ENCODE measurements at places on chromosomes 1 and 21.

GRCh38 chr1:70427976-70428375, 16.9 kb downstream of the CTH start:
- peaks cover 6% of the 10 kb centered on the region for H3K36me3 ChIP-seq
- no peak overlapping the region for H3K27ac ChIP-seq
- H3K4me3 ChIP-seq, result no peak overlapping the region
- DNase-seq, result no peak
- no peaks in the 10 kb centered on the region for H3K4me1 ChIP-seq

DNA sequence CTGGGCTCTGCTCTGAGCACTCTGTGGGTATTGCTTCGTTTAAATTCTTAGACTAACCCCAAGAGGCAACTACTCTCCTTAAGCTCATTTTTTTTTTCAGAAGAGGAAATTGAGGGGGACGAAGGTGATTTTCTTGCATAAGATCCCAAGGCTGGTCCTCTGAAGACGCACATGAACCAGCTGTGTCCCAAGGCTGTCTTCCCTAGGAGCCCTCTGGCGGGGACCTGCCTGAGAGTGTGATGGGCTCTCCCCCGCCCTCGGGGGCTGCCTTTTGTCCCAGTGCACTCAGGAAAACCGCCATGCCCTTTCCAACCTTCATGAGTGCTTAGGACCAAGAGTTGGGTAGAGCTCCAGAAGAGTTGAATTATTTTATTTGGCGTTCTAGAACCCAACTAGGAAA, 21.7 kb downstream of the UMODL1 start:
- H3K4me1 ChIP-seq, result peaks cover 2% of the 10 kb centered on the region
- H3K36me3 ChIP-seq, result no peaks in the 10 kb centered on the region
- no peak for DNase-seq
- H3K27ac ChIP-seq, result no peak overlapping the region
- no peak overlapping the region for H3K4me3 ChIP-seq

- H3K27ac ChIP-seq, result no peak overlapping the region
- peaks cover 4% of the 10 kb centered on the region for H3K36me3 ChIP-seq
- H3K4me3 ChIP-seq, result no peak overlapping the region
- DNase-seq, result no peak
- no peaks in the 10 kb centered on the region for H3K4me1 ChIP-seq
Measured at GRCh38 chr1:23108918-23109533, 59.6 kb downstream of the LUZP1 start.

- no peak for DNase-seq
- no peaks in the 10 kb centered on the region for H3K27me3 ChIP-seq
- no peak overlapping the region for H3K27ac ChIP-seq
- H3K4me3 ChIP-seq, result no peak overlapping the region
- no peaks in the 10 kb centered on the region for H3K36me3 ChIP-seq
- H3K4me1 ChIP-seq, result no peaks in the 10 kb centered on the region
Measured at GRCh38 chr21:35779690-35780570, 280.4 kb downstream of the SETD4 start.

- H3K4me1 ChIP-seq, result no peaks in the 10 kb centered on the region
- no peak overlapping the region for H3K4me3 ChIP-seq
- no peak overlapping the region for H3K27ac ChIP-seq
- H3K27me3 ChIP-seq, result no peaks in the 10 kb centered on the region
- no peak for DNase-seq
Measured at GRCh38 chr21:36575306-36575705, 95.4 kb upstream of the CLDN14 start.

DNA sequence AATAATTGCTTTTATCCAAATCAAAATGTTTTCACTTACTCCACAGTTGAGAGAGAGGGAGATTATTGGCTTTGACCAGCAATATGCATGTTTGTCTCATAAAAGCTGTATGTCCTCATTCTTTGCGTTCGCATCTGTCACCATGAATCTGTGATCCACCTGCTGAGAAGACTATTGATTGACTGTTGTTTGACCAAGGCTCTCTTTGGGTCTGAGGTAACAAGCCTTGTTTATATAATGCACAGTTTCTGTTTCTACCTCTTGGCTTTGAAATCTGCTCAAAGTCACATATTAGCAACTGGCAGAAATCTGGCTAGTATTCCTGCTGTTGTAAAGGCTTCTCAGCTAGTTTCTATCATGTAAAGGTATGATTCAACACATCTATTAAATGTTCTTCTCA, 157.0 kb downstream of the LYPLAL1 start:
- no peak overlapping the region for H3K4me3 ChIP-seq
- DNase-seq, result no peak
- H3K4me1 ChIP-seq, result no peaks in the 10 kb centered on the region
- H3K27me3 ChIP-seq, result no peaks in the 10 kb centered on the region
- H3K36me3 ChIP-seq, result no peaks in the 10 kb centered on the region

DNA sequence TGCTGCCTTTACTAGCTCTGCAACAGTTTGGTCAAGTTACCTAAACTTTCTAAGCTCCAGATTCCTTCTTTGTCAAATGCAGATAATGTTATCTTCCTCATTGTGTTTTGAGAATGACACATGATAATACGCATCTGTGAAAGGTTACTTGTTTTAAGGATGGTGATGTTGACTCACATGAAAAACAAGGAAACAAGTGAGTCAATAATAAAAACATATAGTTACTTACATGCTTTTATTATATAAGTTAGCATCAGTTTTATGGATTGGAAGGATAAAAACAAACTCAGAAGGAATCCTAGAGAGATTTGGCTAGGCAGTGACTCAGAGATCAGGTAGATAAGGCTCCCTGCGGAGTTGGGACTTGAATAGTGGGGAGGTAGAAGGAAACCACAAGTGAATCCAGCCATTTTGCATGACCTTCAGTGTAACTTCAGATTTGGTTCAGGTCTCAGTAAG, 144.6 kb downstream of the LMO4 start:
- H3K27me3 ChIP-seq, result no peaks in the 10 kb centered on the region
- H3K4me1 ChIP-seq, result peaks cover 3% of the 10 kb centered on the region
- no peak overlapping the region for H3K27ac ChIP-seq
- DNase-seq, result no peak
- no peaks in the 10 kb centered on the region for H3K36me3 ChIP-seq
- no peak overlapping the region for H3K4me3 ChIP-seq

DNA sequence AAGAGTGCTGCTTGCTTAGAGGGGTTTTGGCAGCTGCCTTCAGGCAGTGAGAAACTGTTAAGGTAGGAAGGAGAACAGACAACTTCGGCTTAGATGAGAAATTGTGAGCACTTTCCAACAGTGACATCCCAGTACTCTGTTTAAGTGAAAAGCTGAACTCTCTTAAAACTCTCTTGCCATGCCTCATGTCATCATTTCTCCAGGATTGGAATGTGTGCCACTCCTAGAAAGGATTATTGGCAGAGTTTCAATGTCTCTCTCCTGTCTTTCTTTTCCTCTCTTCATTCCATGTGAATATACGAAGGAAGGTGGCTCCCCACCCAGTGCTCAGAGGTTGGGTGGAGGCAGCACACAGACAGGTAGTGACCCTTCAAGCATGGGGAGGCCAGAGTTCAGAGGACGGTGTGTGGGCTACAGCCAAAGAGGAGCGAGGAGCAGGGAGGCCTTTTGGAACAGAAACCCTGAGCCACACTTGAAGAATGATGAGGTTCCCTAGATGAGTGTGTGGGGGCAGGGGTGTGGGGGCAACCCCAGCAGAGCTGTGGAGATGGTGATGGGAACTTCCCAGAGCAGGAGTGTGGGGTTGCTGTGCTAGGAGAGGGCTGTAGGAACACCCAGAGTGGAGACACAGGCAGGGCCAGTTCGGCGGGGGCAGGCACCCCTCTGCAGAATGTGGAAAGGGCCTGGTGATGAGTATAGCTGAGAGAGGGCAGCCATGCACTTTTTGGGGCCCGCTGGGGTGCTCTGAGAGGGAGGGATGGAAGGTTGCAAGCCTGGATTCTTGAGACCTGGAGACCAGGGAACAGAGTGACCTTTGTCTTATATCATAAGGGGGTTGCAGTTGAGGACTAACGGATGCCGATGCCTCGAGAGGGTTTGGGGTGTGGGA, 58.8 kb downstream of the GALNT2 start:
- peaks cover 4% of the 10 kb centered on the region for H3K4me1 ChIP-seq
- H3K27ac ChIP-seq, result no peak overlapping the region
- H3K4me3 ChIP-seq, result no peak overlapping the region

DNA sequence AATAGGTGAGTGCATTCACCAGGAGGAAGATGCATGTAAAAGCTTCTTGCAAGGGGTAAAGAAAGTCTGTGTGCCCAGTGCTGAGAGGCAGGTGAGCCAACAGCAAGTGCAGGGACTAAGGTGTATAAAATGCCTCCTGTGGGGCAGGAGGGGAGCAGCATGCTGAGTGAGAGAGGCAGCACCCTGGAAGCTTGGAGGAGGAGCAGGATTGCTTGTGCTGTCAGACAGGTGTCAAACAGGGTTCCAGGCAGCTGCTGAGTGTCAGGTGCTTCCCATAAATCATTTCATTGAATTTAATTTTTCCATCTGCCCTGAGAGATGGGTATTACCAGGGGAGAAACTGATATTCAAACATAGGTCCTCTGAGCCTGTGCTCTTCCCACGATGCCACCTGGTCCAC, 13.9 kb downstream of the BSND start:
- no peak for DNase-seq
- no peak overlapping the region for H3K27ac ChIP-seq
- H3K4me3 ChIP-seq, result no peak overlapping the region
- peaks cover 4% of the 10 kb centered on the region for H3K4me1 ChIP-seq
- no peaks in the 10 kb centered on the region for H3K27me3 ChIP-seq
- no peaks in the 10 kb centered on the region for H3K36me3 ChIP-seq

DNA sequence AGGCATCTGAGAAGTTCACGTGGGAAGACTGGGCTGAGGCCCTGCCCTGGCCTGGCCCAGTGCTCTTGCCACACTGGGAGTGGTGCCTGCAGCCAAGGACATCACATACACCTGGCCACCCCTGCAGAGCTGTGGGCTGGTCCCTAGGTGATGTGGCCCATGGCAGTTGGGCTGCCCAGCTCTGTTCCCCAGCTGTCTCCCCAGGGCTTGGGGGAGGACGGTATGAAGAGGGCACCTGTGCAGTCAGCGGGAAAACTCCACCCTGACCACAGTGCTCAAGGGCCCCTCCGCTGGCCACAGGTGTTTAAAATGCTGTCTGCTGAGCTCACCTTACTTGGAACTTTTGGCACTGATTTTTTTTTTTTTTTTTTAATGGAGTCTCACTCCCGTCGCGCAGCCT, 120.4 kb upstream of the SLC25A33 start:
- no peaks in the 10 kb centered on the region for H3K36me3 ChIP-seq
- DNase-seq, result no peak
- no peak overlapping the region for H3K27ac ChIP-seq

GRCh38 chr1:30085811-30086770, 637.3 kb downstream of the MATN1 start:
- no peaks in the 10 kb centered on the region for H3K4me1 ChIP-seq
- DNase-seq, result no peak
- H3K4me3 ChIP-seq, result no peak overlapping the region
- no peaks in the 10 kb centered on the region for H3K36me3 ChIP-seq
- no peaks in the 10 kb centered on the region for H3K27me3 ChIP-seq

GRCh38 chr1:51916587-51917405, 38.3 kb upstream of the NRDC start:
- peaks cover 4% of the 10 kb centered on the region for H3K36me3 ChIP-seq
- H3K4me3 ChIP-seq, result no peak overlapping the region
- H3K27ac ChIP-seq, result no peak overlapping the region
- no peaks in the 10 kb centered on the region for H3K4me1 ChIP-seq
- no peak for DNase-seq

DNA sequence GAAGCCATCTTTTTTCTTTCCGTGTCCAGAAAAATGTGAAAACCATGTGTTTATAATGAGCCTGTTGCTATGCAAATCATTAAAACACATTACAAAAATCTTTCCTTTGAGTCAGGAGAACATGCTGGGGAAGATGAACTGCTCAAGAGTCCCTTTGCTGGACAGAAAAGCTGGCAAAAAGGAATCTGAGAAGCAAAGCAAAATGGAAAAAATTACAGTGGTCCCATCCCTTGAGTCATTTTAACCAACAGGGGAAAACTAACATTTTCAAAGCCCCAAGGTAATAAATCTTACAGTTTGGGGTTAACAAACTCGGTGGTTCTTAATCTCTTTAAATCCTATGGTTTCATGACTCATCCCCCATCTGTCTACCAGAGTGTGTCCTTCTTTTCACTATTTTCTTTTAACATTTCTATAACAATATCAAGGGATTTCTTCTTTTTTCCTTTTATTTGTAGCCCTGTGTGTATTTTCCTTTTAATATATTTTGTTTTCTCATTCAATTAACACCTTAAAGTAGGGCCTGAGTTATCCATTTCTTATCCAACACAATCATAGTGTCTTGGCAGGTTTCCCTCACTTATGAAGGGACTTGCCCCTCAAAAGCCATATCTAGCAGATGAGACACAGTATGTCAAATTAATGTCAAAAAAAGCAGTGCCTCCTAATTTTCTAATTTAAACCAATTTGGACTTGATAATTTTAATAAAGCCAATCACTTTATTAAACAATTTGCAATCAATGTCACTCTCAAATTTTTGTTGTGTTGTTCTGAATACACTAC, 105.4 kb downstream of the PTPN14 start:
- H3K27ac ChIP-seq, result no peak overlapping the region
- peaks cover 5% of the 10 kb centered on the region for H3K4me1 ChIP-seq
- no peaks in the 10 kb centered on the region for H3K27me3 ChIP-seq
- H3K4me3 ChIP-seq, result no peak overlapping the region
- no peak for DNase-seq

DNA sequence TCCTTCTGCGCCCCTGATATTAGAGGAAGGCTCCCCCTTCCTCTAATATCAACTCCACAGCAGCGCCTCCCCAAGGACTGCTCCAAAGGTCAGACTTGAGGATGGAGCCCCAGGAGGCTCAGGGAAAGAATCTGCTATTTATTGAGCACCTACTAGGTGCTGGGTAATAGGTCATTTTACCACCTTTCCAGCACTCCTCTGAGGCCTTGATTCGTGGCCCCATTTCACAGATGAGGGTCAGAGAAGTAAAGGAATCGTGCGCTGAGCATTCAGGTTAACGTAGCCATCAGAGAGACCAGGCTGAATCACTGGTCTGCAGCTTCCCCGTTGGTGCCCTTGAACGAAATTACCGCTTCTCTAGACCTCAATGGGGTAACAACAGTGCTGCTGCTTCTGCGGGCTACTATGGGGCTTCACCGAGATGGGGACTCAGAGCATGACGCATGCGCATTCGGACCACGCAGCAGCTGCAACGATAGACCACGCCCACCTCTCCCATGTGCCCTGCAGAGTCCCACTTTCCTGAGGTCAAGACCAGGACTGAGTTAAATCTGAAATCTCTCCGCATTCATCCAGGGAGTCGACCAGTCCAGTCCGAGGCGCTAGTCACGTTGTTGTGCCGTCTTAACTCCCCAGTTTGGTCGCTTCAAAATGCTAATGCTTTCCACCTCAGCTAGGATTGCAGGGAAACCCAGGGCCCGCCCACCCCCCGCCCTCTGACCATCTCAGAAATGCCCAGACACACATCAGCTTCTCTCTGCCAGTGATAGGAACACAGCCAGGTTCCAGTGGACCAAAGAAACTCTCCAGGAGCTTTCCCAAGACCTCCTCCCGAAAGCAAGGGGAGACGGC, 12.9 kb downstream of the CAMK2N1 start:
- no peak overlapping the region for H3K27ac ChIP-seq
- no peak for DNase-seq
- no peaks in the 10 kb centered on the region for H3K36me3 ChIP-seq
- no peaks in the 10 kb centered on the region for H3K27me3 ChIP-seq
- peak overlapping the region; percentile 22 for H3K4me3 ChIP-seq
- no peaks in the 10 kb centered on the region for H3K4me1 ChIP-seq
